Nucleus accumbens (tissue), 56 donors: ENCODE measurements at places on chromosomes 5 and 9.

DNA sequence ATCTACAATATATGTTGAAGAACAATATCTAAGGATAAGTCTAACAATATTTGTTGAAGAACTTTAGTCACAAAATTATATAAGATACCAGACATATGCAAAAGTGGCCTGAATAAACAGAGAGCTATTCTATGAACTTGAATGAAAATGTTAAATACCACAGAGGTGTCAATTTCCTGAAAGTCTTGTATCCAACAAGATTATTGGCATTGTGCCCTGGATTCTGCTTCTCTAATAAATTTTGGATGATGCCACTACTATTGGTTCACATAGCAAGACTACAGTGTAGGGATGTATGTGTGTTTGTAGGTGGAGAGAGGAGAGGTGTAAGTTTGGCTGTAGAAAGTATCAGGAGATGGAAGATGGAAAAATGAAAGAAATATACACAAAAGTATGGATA, 731.8 kb upstream of the RGMB start:
- DNase-seq: no peak

DNA sequence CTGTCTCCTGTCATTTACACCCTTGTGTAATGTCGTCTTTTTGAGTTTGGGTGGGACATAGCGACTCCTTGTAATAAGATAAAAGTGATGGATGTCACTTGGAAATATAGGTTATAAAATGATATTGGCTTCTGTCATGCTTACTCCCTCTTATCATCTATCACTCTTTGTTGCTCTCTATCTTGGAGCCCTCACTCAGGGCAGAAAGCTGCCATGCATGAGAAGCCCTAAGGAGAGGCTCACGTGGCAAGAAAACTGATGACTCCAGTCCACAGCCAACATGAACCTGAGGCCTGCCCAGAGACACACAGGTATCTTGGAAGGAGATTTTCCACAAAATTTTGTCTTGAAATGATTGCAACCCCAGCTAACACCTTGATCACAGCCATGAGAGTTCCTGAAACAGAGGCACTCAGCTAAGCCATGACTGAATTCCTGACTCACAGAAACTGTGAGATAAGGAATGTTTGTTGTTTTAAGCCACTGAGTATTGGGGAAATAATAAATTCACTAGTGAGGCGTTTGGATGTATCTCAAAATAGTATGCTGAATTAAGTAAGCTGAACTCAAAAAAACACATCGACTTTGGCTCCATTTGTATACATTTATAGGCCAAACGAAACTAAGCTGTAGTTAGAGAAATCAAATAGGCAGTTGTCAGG, 216.7 kb downstream of the CDH18 start:
- no peak for DNase-seq

DNA sequence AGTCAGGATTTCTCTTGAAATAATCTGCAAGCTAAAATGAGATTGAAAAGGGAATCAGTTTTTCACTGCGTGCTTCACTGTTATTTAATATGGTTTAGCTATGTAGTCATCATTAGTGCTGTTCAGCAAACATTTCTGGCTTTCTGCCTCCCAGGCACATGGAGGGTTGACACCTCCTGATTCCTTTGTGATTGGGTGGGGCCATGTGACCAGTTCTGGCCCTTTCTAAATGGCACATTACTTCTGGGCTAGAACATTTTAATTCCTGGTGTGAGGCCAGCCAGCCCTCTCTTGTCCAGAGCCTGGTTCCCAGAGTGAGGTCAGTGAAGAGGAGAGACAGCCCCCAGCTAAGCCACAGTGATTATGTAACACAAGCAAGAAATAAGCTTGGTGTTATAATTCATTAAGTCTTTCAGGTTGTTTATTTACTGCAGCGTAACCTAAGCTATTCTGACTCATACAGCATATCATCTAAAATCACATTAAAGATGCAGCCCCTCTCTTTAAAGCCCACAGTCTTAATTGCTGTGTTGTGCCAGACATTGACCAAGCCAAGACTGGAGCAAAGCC, 17.4 kb upstream of the ARSI start:
- DNase-seq: peak; percentile 26

- DNase-seq: no peak
Observed at GRCh38 chr9:98501819-98502218, 206.9 kb downstream of the GABBR2 start.

DNA sequence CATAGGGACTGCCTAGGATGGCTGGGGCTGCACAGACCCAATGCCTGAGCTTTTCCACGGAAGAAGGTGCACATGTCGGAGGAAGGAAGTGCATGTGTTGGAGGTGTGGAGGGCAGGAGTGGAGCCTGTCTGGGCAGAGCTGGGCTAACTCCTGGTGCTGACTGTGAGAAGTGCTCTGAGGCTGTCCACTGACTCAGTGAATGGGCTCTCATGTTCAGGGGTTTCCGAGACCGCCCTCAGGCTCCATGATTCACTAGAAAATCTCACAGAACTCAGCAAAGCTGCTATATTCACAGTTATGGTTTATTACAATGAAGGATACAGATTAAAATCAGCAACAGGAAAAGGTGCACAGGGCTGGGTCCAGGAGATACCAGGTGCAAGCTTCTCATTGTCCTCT, 37.2 kb downstream of the NTNG2 start:
- no peak for DNase-seq
